DMS79 treated with DMSO at 0.1 percent for 48 hours (cell line): ENCODE measurements at places on chromosomes 12 and 14.

- DNase-seq, result no peak
Measured at GRCh38 chr14:62711351-62712023, 333.8 kb downstream of the KCNH5 start.

DNA sequence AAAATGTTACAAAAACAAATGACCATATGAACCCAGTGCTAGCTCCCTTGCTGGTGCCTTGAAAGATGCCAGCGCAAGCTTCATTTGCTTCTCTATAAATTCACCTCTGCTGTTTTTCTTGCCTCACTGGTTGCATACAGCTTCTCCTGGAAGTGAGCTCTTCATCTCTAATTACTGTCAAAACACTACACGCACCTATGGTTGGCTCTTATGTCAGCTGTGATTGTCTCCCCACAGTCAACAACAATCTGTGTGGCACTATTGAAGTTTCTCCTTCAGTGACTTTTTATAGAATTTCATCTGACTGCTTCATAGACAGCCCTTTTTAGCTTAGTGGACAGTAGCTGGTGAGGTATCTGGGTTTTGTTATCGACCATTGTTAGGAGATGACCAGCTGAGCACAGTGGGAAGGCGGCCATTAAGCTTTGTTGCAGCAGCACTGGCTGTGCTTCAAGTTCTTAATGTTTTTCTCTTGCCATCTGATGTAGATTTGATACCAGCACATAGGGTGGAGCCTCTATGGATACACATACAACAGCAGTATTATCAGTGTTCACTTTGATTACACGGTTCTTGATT is 131.8 kb downstream of the KITLG start:
- DNase-seq, result peak; percentile 83

DNA sequence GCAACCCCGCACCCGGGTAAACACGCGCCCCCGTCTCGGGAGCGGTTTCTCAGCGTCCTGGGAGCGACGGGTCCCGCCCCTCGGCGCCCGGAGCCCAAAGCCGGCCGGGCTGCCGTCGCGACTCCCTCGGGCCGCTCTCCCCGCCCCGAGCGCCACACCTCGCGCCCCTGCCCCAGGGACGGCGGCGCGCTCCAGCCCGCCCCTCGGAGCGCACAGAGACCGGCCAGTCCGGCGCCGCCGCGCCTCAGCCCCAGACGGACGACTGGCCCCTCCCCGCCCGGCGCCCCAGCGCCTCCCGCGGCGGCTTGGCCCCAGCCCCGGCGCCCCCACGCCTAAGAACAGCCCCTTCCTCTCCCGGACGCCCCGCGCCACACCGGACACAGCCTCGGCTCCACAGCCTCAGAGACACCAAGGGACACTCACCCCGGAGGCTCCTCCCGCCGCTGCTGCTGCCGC is 411 bp downstream of the BTBD7 start:
- DNase-seq, result peak; percentile 45

DNA sequence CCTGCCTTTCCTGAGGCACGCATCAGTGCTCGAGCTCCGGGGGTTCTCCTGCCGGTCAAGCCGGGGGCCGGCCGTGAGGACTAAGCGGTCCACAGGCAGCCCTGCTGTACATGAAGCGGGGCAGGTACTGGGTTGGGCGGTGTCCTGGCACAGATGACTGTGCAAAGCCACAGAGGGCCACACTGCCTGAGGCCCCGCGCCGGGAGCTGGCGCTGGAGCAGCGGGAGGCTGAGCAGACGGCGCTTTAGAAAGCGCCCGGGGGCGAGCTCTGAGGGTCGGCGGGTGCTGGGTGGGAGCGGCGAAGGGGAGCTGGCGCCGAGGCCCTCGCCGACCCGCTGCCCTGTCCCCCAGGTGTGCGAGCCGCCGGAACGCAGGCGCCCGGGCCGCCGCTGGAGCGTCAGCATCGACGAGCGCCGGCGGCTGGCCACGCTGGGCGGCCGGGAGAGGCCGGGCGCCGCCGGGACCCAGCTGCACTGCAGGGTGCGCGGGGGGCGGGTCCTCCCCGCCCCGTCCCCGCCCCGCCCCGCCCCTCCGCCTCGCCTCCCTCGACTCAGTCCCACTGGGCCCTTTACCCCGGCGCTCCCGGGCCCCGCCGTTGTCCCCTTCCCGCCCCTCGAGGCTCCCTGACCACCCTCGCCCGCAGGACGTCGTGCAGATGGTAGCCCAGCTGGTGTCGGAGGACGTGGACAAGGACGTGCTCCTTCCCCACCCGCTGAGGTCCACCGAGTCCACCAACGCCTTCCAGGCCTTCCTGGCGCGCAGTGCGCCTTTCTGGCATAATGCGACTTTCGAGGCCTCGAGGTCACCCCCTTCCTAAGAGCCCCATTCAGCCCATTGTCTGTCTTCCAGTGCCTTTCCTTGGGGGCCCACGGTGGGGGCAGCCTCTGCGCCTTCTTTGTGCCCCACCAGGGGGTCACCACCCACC is 8.3 kb upstream of the MTA1 start:
- peak; percentile 37 for DNase-seq

GRCh38 chr12:15192720-15193119 is 28.5 kb downstream of the RERG start:
- DNase-seq, result no peak

- DNase-seq, result no peak
Measured at GRCh38 chr12:53062977-53063707, 13.3 kb downstream of the TNS2 start.
